ENCODE measurements at places on chromosomes 1 and 21.

DNA sequence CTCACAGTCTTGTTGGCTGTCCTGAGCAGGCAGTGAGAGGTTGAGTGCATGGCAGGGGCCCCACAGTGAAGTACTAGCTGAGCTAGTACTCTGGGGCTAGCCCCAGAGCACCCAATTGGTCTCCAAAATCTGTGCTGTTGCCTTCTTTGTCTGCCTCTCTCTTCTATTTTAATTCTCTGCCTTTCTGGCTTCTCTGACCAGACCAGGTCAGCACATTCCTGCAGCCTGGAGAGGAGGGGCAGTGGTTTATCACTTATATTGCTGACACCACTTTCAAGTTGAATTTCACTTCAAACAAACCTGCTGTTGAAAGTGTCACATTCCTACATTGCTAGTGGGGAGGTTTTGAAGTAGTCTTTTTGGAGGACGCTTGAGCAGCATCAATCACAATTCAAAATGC, 628.7 kb downstream of the PTPRU start:
- no peak for DNase-seq

DNA sequence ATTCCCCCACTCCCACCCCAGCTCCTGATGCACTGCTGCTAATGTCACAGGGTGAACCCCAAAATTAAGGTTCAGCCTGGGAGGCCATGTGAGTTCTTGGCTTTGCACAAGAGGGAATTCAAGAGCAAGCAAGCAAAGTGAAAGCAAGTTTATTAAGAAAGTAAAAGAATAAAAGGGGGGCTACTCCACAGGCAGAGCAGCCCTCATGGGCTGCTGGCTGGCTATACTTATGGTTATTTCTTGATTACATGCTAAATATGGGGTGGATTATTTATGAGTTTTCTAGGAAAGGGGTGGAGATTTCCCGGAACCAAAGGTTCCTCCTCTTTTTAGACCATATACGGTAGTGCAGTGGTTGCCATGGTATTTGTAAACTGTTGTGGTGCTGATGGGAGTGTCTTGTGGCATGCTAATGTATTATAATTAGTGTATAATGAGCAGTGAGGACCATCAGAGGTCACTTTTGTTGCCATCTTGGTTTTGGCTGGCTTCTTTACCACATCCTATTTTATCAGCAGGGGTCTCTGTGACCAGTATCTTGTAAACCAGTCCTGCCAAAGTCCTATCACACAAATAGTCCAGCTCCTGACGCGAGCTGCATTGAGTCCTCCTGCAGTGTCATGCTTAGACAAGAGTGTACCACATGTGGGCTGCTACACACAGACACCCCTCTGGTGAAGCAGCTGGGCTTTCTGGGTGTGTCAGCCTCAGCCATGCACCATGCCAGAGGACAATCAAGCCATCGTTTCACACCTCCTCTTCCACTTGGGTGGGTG, 46.4 kb upstream of the CSF1 start:
- DNase-seq: no peak

DNA sequence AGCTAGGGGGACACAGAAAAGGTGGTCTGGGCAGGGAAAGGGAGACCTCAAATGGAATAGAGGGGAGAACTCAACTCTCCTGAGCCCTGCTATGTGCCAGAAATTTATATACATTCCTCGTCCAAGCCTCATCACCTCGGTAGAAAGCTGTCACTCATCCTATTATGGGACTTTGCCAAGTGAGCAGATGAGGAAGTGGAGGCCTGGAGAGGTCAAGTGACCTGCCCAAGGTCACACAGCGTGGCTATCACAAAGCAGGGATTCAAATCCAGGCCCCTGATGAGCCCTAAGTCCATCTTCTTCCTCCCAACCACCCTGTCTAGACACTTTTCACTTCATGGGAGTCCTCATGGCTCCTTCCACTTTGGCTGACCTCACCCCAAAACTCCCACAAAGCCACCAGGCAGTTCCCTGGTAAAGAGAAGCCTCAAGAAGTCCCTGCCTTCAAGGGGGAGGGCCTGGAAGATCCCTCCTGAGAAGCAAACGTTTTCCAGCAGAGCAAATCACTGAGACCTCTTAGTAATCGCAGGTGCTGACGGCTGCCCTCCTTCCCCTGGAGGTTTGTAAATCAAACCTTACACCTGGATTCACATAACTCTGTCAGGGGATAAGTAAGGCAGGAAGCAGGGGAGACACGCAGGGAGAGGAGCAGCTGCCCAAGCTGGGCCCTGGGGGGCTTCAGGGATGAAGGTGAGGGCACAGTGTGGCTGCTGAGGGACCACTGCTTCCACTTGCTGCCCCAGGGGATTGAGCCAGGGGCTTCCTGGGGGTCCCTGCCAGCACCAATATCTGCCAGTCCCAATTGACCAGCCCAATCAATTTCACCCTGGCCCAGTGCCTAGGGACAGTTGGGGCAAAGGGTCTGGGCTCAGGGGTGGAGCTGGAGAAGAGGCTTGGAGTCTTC, 351.2 kb downstream of the MATN1 start:
- no peak for DNase-seq

DNA sequence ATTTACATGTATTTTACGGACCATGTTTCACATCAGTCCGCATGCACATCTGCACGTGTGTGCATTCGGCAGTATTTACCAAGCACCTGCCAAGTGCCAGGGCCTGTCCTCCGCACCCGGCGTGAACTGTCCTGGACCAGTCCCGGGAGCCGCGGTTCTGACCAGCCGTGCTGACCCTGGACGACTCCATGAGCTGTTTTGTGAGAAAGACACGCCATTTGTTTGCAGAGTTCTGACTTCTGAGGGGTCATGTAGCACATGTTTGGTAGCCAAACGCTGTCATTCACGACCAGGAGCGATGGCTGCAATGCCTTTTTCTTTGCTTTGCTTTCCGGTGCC, 3.3 kb upstream of the OLIG2 start:
- DNase-seq: no peak
